ENCODE measurements at places on chromosomes 1 and 21.

- no peak for DNase-seq
These were observed 37.3 kb downstream of the ABCA4 start for GRCh38 chr1:94083681-94084080.

GRCh38 chr21:15022608-15023261, 42.1 kb downstream of the NRIP1 start:
- no peak for DNase-seq

DNA sequence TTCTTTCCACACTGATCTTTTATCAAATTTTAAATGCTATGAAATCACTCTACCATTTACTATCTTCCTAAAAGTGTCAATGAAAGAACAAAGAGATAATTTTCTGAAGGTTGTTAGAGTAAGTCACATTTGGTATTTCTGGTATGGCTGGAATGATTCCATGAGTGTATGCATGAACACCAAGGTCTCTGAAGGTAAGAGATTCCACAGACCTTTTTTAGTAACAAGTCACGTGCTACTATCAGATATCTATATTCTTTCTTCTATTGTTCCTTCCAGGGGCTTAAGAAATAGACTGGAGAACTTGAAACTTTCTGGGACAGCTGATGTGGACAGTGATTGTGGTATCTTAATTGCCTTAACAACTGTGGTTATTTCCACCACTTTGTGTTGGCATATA, 265.0 kb downstream of the SDCCAG8 start:
- no peak for DNase-seq

DNA sequence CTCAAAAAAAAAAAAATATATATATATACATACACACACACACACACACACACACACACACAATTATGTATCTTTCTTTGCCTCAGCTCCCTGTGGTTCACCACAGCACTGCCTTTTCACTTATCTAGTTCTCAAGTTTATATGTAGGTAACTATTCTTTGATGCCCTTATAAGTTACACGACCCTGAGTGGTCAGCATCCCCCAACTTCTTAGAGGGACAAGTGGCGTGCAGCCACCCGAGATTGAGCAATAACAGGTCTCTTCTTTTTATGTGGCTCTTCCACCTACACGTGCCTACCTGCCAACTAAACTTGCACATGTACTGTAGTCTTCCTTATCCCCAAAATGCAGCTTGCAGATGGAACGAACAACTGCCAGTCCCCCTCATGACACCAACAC, 120.8 kb downstream of the GABPA start:
- no peak for DNase-seq

GRCh38 chr1:223084464-223084866, 58.6 kb downstream of the TLR5 start:
- DNase-seq = no peak

- no peak for DNase-seq
These were observed 63.7 kb downstream of the MRPL37 start for GRCh38 chr1:54263601-54264226.

DNA sequence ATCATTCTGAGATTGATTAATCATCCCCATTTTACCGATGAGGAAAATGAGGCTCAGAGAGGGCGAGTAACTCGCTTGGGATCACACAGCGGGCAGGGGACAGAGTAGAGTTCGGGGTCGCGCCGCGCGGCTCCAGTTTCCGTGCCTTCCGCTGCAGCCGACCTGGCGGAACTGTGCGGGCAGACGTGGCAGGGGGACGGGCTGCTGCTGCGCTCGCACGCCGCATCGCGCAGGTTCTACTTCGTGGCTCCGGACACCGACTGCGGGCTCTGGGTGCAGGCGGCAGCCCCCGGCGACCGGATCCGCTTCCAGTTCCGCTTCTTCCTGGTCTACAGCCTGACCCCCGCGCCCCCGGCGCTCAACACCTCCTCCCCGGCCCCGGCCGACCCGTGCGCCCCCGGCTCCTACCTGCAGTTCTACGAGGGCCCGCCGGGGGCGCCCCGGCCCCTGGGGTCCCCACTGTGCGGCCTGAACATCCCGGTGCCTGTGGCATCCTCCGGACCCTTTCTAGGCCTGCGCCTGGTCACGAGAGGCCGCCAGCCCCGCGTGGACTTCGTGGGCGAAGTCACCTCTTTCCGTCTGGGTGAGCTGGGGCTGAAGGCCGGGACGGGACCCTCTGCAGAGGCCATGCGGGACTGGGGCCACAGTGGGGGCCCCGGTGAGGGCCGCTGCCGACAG, 2.3 kb downstream of the LDLRAD2 start:
- DNase-seq = peak; percentile 9

Data from stimulated activated CD4-positive, alpha-beta T cell treated with anti-CD3 and anti-CD28 coated beads, Interleukin-2, amount 100 ng/mL, for 48 hours (primary cell).